ENCODE measurements at places on chromosomes 4 and X.
A peak's percentile ranks its signal among the peaks of the same experiment; 100 is the strongest.

DNA sequence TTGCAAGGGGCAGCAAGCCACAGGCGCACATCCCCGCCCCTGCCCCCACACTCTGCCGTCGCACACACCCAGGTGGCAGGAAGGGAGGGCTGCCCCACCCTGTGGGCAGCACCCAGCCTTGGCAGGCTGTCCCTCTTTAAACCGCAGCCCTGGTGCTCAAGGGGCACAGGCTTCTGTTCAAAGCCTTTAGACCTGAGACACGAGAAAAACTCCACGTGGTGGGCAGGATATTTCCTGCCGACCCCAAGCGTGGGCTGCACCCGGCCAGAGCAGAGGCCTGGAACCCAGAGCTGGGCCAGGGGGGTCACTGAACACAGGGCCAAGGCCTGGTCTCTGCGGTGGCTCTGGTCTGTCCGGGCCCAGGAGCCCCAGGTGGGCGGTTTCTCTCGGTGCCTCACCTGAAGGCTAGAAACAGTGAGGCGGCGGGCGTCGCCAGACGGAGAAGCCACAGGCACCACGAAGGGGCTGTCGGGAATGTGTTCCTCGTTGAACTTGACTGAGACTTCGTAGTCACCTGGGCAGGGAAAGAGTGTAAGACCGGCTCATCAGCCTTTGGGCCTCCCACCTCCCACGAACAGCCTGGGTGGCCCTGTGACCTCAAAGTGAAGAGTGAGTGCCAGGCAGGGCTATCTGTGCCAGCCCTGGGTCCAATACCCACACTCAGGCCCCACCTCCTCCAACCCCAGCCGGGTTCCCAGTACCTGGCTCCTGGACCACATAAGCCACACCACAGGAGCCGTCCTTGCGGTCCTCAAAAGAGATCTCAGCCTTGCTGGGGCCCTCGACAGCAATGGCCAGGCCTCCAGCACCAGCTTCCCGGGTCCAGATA is 23.0 kb downstream of the FLNA start:
- DNase-seq: no peak

GRCh38 chr4:138053641-138054301 is 188.4 kb downstream of the SLC7A11 start:
- DNase-seq: no peak

- no peak for DNase-seq
These were observed 143.6 kb downstream of the GRID2 start for GRCh38 chr4:92447255-92447905.

GRCh38 chr4:130559268-130559667 is 1463.3 kb downstream of the C4orf33 start:
- DNase-seq: no peak

DNA sequence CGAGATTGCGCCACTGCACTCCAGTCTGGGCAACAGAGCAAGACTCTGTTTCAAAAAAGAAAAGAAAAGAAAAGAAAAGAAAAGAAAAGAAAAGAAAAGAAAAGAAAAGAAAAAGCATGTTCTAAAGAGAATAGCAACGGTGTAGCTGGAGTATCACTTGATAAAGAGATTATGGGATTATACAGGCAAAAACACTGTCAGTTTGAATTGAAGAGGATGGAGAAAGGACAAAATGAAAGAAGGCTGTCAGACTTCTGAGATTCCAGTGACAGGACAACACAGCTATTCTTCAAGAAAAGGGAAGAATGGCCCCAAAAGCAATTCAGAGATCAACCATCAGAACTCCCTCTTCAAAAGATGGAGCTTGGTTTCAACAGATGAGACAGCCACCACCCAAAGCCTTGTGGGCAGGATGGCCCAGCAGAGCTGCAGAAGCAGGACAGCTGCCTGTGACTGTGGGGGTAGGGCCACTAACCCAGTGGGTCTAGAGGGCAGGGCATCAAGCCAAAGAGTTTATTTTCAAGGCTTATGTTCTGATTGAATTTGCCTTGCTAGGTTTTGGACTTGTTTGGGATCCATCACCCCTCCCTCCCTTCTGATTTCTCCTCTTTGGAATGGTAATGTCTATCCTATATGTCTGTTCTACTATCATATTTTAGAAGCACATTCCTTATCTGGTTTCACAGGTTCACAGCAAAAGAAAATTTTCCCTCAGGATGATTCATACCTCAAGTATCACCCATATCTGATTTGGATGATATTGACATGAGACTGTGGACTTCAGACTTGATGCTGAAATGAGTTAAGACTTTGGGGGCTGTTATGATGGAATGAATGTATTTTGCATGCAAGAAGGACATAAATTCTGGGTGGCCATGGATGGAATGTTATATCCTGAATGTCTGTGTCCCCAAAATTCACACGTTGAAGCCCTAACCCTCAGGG is 17.5 kb downstream of the RFC1 start:
- no peak for DNase-seq

DNA sequence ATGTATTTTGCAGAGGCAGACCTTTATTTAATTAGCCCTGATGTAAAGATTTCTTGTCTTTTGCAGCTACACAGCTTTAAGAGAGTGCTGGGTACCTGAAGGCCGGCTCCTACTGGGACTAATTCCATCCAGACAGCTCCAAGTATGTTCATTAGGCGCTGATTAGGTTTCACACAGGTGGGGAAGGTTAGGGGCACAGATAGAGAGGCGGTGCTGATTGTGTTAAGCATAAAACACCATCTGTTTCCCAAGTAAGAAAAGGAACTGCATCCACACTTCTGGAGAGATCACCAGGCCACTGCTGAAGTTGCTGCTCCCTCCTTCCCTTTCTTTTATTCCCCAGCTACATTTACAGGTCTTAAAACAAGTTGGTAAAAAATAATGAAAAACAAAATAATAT is 349.5 kb downstream of the ZIC3 start:
- DNase-seq: no peak

DNA sequence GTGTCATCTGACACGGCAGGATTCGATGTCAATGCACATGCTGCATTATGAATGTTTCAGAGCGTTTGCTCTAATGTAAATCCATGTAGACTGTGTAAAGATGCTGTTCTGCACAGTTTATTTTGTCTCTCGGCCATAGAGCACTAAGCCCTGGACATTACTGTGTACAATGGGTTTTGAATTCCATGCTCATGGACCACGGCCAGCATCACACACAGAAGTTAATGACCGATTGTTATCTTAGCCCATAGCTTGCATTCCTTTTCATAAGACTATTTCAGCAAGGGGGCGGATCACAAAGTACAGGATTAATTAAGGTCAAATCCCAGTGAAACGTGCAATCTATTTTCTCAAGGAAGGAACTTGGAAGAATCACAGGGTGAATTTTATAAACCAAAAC is 286.1 kb upstream of the TENM3 start:
- no peak for DNase-seq

GRCh38 chrX:111164728-111165127 is 68.7 kb downstream of the PAK3 start:
- DNase-seq: no peak

GRCh38 chr4:134708026-134708425 is 506.4 kb upstream of the PABPC4L start:
- DNase-seq: no peak

- DNase-seq: no peak
These were observed 172.7 kb upstream of the FRG1 start for GRCh38 chr4:189767941-189768340.

DNA sequence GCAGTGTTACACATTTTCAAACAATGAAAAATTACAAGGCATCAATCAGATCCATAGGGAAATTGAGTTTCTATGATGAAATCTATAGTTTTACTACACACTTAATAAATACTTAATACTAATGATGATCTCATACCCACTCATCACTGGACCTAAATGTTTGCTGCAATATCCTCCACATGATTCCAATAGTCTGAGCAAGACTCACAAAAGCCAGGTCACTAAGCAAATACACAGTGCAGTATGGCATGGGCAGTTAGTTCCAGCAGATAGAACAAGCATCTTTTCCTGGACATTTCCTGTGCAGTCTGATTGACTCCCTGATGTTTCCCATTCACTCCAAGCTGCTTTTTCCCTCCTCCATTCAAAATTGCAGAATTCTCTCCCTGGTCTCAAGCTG is 109.0 kb upstream of the ATOH1 start:
- peak; percentile 8 for DNase-seq

DNA sequence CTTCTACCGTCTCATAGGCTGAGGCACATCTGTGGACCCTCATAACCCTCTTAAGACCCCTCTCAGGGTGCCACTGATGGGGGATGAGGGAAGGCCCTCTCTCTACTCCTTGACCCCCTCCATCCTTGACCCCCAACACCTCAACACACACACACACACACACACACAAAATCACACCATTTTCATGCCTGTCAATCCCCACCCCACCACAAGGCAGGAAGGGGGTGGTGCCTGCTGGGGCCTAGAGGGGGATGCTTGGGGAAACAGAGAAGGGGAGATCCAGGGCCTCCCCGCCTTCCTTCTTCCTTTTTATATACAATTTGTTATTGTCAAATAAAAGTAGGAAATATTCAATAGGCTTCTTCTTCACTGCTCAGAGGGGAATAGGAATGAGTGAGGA is 1.2 kb upstream of the EBP start:
- no peak for DNase-seq

- DNase-seq: no peak
These were observed 46.1 kb upstream of the VEGFC start for GRCh38 chr4:176838601-176839433.

Data from inflammatory macrophage (primary cell).